Left ventricle myocardium superior (tissue), 1 donor: ENCODE measurements at places on chromosomes 12 and 14.

DNA sequence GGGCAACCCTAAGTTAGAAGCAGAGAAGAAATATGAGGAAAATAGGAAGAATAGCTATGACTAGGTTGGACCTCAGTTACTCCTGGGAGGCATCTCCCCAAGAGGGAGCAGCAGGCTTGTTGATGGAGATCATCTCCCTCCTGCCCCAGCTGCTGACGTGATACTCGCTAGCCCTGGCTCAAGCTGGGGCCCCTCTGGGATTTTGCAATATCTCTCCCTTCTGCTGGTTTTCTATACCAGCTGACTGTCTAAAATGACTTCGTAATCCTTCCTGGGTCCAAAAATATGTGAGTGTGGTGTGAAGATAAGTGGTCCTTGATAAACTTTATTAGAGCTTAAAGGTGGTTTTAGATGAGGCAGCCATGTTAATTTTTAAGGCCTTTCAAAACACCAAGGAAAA lies 4.5 kb upstream of the HECTD4 start:
- DNase-seq = no peak

- DNase-seq = no peak
These were observed 39.4 kb upstream of the CSRNP2 start for GRCh38 chr12:51122844-51123243.

DNA sequence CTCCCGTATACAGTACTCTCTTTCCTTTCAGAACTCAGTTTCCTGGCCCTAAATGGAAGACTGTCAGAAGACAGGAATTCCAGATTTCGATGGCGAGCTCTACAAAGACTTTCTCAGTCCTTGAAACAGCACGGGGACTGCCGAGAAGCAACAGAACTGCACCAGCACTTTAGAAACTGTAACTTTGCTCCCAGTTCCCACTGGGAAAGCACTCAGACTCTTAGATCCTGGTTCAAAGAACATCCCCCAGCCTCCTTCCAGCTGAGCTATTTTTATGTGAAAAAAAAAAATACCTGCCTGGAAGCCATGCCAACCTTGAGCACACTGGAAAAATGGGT lies 1.8 kb downstream of the PXN start:
- DNase-seq = no peak

GRCh38 chr12:114701104-114701414 lies 17.1 kb upstream of the TBX3 start:
- DNase-seq = no peak

GRCh38 chr14:71481021-71481654 lies 451.1 kb upstream of the RGS6 start:
- DNase-seq = no peak

DNA sequence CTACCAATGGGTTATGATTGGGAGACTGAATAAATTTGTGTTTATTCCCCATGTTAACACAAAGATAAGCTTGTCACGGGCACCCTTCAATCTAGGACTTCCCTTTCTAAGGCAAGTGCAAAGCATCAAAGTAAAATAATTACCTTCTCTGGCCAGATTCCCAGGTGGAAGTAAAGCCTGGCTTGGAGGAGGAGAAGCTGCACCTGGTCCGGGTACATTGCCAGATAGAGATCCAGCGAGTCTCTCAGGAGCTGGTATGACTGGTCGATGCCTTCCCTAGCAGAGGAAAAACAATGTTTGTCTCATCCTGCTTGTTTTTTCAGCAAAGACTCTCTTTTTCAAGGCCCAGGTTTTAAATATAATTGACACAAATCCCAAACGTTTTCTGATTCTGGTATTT lies 24.9 kb downstream of the FBXO21 start:
- no peak for DNase-seq
